AG08396 (cell line): ENCODE measurements at places on chromosomes 1 and 21.
A peak's percentile ranks its signal among the peaks of the same experiment; 100 is the strongest.

- no peak for DNase-seq
Measured at GRCh38 chr1:55118651-55119329, 79.4 kb downstream of the PCSK9 start.

- DNase-seq, result no peak
Measured at GRCh38 chr1:243507672-243508302, 251.9 kb downstream of the SDCCAG8 start.

- DNase-seq, result no peak
Measured at GRCh38 chr1:31585736-31586365, 9.5 kb downstream of the TINAGL1 start.

DNA sequence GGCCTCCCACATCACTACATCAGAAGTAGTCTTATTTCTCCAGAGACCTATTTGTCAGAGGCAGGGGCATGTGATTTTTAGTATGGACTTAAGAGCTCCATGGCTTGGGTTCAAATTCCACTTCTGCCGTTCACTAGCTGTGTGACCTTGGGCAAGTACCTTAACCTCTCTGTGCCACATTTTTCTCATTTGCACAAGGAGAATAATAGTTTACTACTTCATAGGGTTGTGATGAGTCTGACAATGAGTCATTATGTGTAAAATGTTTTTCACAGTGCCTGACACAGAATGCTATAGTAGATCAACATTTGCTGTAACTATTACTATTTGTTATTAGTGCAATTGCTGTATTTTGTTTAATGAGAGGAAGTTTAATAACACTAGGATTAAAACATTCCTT, 200.6 kb downstream of the PRDM2 start:
- no peak for DNase-seq

DNA sequence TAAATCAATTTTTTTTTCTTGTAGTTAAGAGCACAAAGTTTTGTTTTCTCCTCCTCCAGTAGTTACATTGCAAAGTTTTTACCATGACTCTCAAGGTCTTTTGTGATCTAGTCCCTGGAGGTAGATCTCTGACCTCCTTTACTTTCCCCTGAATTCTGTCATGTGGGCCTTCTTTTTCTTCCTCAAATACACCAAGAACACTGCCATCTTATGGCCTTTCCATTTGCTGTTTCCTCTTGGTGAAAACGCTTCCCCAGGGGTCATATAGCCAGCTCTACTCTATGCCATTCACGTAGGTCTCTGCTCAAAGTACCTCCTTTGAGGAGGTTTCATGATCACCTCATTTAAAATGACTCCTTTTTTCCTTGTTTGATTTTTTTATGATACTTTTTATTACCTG, 2.7 kb downstream of the DDX20 start:
- no peak for DNase-seq

- DNase-seq, result no peak
Measured at GRCh38 chr1:36176106-36176949, 20.4 kb downstream of the MAP7D1 start.

DNA sequence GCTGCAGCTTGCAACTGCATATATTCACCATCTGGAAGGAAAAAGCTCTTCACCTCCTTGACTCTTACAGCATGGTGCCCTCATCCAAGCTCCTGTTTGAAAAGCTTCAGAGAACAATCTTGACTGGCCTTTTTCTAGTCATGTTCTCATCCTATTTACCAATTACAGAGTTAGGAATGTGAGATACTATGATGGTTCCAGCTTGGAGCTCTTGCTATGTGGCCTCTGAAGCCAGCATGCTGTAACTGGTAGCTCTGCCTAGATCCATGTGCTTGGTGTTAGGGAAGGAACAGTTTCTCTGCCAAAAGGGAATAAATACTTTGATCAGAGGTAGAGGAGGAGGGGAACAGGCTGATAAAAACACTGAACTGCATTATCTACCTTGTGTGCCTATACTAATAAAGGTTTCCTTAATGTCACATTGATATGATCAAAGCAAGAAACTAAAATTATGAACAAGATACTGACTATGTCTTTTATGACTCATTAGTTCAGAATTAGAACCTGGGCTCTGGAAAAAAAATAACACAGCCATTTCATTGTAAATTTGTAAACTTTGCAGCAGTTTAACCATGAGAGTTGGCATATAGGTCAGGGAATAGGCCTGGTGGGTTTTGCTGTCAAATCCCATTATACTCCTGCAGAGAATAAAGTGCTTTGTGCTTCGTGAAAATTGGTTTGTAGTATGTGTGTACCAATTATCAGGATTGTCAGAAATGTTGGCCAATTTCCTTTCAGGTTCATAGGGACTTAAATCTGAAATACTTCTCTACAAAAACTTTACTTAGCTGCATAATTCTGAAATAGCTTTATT, 92.7 kb downstream of the LEPR start:
- DNase-seq, result no peak

DNA sequence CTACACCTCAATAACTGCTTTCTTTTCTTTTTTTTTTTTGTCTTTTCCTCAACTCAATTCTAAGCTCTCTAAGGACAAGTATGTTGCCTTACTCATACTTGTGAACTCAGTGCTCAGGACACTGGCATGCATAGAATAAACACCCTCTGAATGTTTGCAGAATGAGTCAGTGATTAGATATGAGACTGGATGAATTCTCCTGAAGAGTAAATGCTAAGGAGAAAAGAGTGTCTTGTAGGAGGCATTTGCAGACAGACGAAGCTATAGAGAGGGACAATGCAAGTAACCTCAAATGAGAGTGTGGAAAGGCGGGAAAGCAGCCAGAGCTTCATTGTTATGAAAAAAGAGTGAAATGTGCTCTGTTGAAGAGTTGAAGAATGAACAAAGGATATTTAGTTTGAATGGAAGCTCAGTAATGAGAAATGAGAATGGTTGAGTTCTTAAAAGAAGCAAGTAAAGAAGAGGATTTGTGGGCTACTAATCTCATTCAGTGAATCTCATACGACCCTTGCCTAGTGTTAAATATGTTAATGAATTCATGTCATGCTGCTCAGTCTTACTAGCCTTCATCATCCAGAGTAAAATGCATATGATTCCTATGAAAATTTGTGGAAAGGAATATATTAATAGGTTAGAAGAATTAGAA, 166.1 kb upstream of the DPYD start:
- DNase-seq, result peak; percentile 68

- DNase-seq, result no peak
Measured at GRCh38 chr1:214532070-214532469, 19.3 kb downstream of the PTPN14 start.

DNA sequence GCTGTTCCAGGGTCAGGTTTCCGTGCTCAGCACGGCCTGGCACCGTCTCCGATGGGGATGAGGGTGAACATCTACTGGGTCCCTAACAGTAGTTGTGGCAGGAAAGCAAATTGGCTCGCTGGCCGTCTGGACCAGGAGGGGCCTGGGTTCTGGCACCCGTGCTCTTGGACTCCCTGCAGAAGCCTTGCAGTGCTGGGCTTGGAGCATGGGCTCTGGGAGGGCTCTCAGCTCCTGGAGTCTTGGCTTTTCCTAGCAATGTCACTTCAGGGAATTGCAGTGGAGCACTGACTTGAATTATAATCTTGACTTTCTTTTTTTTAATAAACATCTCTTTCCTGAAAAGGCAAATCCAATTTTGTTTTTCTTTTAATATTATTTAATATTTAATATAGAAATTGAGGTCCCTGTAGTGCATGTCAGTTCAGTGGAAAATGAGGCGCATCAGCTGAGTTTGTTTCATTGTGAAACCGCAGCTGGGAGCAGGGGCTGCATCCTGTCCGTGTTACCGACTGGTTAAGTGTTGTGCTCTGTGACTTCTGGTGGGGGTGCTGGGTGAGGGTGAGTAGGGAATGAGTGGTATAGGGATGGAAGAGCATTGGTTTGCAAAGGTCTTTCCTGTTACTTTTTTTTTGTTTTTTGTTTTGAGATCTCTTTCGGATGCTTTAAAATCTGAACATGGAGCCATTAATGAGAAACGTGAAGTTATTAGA, 64.1 kb downstream of the PEX14 start:
- DNase-seq, result no peak

DNA sequence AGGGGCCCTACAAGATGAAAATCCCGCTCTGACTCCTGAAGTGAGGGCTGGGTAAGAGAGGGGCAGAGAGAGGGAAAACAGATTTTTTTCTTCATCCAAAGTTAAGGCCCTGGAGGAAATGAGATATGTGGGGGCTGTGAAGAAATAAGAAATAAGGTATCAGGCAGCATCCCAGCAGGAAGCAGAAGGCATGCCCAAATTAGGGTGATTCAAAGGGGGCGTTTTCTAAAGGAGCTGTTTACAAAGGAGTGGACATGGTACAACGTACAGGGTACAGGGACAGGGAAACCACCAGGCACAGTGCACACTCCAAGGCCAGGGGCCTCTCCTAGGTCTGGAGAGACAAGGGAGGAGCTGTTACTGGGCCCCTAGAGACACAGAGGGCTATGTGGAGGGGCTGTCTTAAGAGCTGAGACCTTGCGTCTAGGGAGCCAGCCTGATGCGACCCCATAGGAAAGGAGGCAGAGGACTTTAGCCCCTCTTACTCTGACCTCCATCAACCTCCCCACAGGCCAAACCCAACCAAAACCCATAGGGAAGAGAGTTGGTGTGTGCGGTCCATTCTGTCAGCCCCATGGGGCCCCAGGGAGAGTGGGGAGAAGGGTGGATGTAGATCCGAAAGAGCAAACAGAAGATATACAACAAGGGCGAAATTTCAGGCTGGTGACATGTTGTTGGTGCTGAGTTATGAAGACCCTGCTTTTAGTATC, 38.6 kb downstream of the STYXL2 start:
- DNase-seq, result no peak

DNA sequence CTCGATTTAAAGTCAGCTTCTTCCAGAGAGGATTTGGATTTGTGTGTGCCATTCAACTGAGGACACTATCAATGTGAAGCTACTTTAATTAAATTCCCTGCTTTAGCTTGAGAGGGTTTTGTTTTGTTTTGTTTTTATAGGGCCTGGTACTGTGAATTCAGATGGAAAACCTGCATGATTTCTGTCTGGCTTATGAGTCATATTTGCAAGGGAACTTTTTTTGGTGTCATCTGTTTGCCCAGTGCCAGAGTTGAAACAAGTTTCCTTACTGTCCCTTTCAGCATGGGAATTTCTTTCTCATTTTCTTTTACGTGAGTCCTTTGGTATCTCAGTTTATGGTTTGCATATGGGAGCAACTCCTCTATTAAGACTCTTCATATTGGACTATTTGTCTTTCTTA, 194.6 kb downstream of the GREM2 start:
- DNase-seq, result peak; percentile 16

- DNase-seq, result no peak
Measured at GRCh38 chr1:56472860-56473259, 106.5 kb downstream of the PLPP3 start.

- DNase-seq, result no peak
Measured at GRCh38 chr1:230285351-230285750, 140.8 kb downstream of the PGBD5 start.

DNA sequence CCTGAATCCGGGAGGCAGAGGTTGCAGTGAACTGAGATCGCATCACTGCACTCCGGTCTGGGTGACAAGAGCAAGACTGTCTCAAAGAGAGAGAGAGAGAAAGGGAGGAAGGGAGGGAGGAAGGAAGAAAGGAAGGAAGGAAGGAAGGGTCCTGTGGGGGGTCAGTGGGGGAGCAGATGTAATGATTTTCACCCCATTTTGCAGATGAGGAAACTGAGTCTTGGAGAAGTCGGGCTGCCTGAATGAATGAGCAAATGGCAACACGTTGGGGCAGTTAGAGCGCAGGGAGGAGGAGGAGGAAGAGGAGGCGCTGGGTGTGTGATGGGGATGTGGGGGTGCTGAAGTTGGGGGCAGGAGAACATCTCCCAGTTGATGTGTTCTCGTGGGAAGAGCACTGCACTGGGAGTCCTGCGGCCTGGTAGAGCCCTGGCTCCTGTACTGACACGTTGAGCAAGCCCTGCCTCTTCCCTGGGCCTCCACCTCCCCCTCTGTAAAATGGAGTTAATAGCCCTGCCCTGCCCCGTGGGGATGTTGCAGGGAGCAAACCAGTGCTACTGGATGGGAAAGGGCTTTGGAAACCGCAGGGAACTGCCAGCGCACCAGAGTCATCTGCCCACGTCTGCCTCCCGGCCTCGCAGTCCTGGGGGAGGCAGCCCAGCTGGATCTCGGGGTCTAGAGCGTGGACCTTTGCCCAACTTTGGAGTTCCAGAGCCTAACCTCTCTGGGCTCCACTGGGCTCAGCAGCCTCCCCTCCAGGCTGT, 103.2 kb upstream of the CASZ1 start:
- no peak for DNase-seq

DNA sequence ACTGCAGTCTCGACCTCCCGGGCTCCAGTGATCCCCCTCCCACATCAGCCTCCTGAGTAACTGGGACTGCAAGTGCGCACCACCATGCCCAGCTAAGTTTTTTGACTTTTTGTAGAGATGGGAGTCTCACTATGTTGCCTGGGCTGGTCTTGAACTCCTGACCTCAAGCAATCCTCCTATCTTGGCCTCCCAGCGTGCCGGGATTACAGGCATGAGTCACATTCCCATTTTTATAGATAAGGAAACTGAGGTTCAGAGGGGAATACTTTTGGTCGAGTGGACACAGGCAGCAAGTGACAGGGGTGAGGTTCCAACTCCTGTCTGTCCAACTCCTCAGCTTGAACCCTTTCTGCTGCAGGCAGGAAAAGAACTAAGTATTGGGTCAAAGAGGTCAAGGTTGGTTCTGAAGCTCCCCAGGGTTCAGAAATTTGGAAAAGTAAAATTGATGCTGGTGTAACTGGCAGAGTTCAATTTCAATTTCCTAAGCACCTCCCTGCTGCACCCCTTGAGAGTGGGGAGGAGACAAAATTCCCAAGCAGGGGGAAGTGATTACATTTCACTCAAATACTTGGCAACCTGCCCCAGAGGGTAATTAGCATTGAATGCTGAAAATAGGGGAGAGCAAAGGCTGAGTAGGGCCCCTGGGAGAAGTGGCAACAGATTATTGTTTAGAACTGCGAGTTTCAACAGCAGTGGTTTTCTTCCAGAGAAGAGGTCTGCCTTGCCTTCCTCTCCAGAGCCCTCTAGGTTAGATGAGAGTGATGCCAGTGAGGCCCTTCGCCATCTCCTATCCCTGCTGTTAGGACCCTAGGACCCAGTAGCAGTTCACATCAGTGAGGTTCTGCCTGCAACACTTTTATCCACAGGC, 17.5 kb upstream of the ALPL start:
- no peak for DNase-seq

DNA sequence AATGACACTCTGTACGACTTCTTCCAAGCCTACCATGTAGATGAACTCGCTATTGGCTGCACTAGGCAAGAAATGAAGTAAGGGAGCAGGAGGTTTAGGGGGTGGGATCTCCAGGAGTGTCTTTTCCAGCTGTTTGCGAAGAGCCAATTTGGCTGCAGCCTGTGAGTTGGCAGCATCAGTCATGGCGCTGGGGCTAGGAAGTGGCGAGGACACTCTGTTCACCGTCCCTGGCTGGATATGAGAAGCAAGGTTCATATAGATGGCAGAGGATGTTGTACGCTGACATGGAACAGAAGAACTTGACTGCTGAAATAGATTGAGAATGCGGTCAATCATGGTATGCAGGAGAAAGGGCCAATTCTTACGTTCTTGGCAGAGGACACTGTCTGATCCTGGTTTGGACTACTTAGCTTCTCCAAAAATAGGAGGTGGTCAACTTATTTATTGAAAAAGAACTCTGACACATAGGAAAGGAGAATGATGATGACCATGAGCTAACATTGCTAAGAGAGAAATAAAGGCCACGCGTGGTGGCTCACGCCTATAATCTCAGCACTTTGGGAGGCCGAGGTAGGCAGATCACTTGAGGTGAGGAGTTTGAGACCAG, 41.2 kb downstream of the SLC27A3 start:
- DNase-seq, result peak; percentile 57
